Activated T-helper 9 cell treated with anti-CD3 and anti-CD28 coated beads, Interleukin-2, amount 50 U/mL, for 16 hours (primary cell): ENCODE measurements at places on chromosomes 1 and 21.

- no peak for DNase-seq
These were observed 31.0 kb downstream of the AZIN2 start for GRCh38 chr1:33111965-33112364.

DNA sequence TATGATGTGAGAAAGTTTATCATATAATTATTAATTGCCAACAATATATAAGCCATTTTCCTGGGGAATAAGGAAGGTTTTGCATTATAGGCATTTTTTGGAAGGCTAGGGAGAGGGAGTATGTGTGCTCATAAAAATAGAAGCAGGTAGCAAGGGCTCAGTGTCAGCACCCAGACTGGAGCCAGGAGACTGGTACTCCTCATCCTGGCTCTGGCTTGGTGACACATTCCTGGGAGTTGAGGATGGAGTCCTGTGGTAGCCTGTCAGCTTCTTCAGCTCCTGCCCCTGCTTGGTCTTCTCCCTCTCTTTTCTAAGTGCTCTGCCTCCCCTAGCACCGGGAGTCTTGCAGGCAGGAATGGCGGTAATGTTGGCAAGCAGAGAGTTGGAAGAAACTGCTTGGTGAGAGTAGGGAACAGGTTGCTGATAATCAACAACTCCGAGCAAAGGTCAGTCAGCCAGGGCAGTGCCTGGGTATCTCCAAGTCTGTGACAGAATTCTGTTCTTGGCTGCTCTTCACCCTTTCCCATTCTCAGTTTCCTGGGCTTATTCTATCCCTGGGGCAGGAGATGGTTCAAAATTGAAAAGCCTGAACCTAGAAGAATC is 23.0 kb downstream of the GIPC2 start:
- DNase-seq = no peak

- DNase-seq = no peak
These were observed 158.8 kb downstream of the CLIC6 start for GRCh38 chr21:34827445-34828235.

DNA sequence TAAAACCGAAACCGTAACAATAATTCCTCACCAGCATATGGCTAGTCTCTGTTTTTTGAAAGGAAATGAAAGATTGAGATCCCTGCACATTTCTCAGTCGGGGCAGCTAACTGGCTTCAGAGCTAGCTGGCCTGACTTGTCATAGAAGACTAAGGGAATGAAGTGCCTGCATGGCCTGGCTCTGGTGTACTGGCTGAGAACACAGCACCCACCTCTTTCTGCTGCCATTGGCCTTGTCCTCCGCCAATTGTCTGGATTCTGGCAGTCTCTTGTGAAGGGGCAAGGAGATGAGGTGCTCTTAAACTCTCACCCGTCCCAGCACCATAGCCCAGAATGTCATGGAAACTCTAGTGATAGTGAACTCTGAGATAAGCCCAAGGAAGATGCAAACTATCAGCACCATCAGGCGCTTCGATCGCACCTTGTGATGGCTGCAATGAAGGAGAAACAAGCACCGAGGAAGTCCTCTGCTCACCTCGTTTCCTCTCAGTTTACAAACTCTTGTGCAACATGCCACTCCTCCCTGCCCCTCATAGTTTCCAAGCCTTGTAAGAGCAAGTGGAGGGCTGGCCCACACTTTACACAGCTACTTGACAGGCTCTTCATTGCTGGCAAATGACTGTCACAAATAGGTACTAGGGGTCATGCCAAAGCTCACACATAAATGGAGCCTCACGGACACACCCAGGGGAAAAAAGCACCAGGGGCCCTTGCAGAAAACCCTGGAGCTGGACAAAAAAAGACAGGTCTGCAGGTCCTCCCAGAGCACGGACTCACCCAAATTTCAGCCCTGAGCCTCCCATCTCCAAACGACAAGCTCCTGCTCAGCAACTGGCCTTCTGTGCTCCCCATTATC is 16.4 kb downstream of the INPP5B start:
- DNase-seq = peak; percentile 6

GRCh38 chr1:201183209-201183608 is 7.4 kb upstream of the IGFN1 start:
- no peak for DNase-seq

DNA sequence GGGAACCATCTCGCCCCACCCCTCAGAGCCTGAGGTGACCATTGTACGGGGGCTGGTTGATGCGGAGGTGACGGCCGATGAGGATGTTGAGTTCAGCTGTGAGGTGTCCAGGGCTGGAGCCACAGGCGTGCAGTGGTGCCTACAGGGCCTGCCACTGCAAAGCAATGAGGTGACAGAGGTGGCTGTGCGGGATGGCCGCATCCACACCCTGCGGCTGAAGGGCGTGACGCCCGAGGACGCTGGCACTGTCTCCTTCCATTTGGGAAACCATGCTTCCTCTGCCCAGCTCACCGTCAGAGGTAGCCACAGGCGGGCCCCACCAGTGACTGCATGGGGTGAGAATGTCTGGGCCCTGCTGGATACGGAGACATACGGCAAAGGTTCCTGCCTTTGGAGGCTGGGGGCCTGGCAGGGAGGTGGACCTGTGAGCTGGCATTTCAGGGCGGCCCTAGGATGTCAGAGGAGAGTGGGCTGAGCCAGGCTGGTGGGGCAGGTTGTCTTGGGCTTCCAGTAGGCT is 98.5 kb downstream of the TRIM11 start:
- DNase-seq = no peak

GRCh38 chr21:17002594-17003257 is 510.1 kb upstream of the CXADR start:
- no peak for DNase-seq

- no peak for DNase-seq
These were observed 50.8 kb upstream of the SLC22A15 start for GRCh38 chr1:115925467-115925866.

DNA sequence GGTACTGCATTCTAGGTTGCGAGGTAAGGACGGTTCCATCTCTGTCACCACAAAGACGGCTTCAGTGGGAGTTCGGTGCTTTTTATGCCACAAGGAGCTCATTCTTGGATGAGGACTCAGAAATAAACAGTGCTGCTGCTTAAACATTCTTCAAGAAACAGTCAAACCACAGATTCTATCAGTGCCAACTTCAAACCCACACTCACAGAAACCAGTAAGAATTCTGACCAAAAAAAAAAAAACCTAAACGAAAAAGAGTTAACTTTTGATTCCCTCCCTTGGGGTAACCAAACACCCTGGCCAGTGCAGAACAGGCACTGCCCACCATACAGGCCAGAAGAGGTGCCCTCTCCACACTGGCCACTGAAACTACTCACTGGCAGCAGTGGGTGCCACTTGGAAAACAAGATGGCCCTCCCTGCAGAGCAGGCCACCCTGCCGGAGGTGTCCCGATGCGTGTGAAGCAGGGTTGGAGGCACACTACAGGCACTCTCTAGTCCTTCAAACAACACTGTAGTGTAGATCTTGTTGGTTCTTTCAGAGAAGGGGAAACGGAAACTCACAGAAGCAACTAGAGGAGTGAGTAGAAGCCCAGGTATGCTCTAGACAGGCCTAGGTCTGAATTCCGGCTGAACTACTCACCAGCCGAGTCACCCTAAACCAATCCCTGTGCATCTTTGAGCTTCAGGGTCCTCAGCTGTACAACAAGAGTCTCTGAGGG is 87.3 kb upstream of the TLR5 start:
- no peak for DNase-seq

DNA sequence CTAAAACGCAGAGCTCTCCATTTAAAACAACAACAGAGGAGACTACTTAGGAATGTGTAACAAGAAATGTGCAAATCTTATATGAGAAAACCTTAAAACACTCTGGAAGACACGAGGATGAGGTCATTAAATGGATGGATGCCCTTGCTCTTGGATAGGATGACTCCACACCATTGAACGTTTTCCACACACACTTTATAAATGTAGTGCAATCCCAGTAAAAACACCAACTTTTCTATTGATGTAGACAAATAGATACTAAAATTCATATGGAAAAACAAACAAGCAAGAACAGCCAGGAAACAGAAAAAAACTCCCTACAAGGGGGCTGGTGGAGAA is 18.4 kb upstream of the COL6A1 start:
- no peak for DNase-seq

DNA sequence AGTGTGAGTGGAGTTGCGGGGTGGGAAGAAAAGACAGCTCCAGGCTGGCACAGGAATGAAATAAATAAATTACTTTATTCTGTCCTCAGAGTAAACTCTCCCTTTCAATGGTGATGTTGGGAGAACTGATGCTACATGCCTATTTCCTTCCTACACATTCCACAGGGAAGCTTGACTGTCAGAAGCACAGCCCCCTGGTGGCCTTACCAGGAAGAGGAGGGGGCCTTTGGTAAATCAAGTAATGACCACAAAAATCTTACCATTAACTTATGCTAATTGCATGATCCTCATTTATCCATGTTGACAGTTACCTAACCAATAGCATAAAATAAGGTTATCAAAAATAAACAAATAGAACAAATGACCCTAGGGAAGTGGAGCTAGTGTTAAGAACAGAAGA is 605.0 kb upstream of the PKN2 start:
- DNase-seq = no peak

- DNase-seq = no peak
These were observed 8.6 kb upstream of the BCL2L15 start for GRCh38 chr1:113895961-113896360.

DNA sequence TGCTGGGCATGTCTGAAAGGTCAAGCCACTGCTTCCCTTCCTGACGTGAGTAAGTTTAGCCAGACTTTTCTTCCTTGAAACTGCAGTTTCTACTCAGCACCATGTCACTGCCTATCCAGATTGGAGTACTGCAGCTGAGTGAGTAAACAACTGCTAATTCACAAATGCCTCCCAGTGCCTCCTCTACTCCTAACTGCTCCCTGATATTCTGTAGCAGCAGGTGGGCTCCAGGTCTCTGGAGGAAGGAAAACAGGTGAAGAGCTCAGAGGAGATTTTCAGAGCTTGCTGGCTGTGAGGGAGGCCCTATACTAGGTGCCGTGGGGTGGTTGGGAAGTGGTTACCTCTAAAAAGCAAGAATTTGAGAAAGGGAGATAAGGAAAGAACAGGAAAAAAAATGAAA is 96.5 kb downstream of the KIF14 start:
- no peak for DNase-seq

GRCh38 chr1:13889495-13889894 is 189.5 kb downstream of the PRDM2 start:
- DNase-seq = no peak

GRCh38 chr1:116889380-116889779 is 20.3 kb upstream of the PTGFRN start:
- no peak for DNase-seq

DNA sequence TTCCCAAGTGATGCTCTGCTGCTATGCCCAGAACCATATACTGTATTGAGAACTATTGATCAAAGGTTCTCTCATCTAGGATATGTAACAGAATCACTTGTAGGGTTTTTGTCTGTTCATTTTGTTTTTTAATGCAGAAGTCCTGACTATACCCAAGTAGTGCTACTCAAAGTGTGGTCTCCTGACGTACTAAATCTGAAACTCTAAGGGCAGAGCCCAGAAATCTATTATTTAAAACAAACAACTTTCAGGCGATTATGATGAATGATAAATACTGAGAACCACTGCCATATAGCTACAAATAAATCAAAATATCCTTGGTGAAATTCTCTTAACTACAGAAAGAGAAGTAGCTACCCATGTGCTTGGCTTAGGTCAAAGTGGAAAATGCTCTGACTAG is 10.1 kb downstream of the ZZZ3 start:
- DNase-seq = no peak

GRCh38 chr1:121558514-121558913 is 373.7 kb downstream of the SRGAP2C start:
- DNase-seq = no peak

DNA sequence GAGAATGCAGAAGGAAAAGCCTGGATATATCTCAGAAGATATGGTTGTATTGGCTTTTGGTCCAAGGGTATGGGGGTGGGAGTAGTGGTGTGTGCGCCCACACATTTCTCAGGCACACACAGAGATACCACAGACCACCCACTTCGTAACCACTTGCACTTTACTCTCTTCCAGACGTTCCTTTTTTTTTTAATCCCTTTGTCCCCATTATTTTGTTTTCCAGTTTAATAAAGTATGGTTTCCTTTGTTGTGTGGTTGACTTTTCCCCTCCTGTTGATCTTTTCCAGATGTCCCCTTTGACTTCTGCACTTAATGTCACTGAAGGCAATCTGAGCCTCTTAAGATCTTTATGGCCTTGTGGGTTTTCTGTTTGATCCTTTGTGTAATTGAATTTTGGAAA is 10.5 kb upstream of the TARS2 start:
- no peak for DNase-seq

DNA sequence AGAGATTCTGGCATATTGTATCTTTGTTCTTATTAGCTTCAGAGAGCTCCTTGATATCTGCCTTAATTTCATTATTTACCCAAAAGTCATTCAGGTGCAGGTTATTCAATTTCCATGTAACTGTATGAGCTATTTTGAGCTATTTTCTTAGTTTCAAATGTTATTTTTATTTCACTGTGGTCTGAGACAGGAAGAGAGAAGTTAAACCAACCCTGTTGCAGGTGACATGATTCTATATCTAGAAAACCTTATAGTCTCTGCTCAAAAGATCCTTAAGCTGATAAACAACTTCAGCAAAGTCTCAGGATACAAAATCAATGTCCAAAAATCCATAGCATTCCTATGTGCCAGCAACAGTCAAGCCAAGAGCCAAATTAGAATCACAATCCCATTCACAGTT is 1644.0 kb upstream of the B3GALT2 start:
- no peak for DNase-seq

- no peak for DNase-seq
These were observed 19.9 kb upstream of the CLDN14 start for GRCh38 chr21:36499578-36500471.

- DNase-seq = no peak
These were observed 12.8 kb upstream of the AADACL4 start for GRCh38 chr1:12630946-12631530.

- no peak for DNase-seq
These were observed 17.6 kb downstream of the RABIF start for GRCh38 chr1:202871367-202871766.

- no peak for DNase-seq
These were observed 645.8 kb upstream of the USP24 start for GRCh38 chr1:55860798-55861519.

DNA sequence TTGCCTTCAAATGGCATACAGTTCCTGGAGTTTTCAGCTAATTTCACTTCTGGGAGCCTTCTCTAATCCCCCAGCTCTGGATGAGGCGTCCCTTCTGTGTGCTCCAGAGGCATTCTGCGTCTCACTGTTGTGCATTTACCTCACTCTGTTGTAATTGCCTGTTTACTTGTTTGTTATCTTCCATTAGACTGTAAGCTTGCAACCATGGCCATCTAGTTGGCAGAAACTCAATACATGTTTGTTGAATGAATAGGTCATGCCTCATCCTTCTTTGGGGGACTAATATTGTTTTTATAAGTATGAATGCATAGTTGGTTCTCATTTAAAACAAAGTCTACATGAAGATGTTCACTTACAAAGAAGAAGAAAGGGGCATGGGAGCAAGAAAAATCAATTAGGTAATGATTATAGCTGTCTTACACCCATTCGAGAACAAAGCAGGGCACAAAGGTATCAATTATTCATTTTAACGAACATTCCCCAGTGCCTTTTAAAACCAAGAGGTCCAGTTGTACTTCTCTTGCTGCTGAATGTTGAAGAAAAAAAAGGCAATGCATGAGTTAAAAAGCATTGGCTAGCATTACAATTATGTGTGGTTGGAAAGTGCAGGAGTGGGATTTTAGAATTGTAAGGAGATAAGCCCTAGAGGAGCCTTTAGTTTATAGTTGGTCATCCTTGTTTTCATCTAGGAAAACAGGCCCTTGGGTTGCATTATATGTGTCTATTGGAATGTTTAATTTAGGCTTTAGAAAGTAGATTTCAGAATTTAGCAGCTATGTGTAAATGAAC is 6.0 kb downstream of the RGL1 start:
- no peak for DNase-seq

GRCh38 chr1:64923294-64923718 is 43.0 kb downstream of the JAK1 start:
- DNase-seq = no peak
